ENCODE measurements at places on chromosomes 13 and 19.

- DNase-seq, result no peak
These were observed 184.8 kb downstream of the SHISA2 start for GRCh38 chr13:25867038-25867437.

DNA sequence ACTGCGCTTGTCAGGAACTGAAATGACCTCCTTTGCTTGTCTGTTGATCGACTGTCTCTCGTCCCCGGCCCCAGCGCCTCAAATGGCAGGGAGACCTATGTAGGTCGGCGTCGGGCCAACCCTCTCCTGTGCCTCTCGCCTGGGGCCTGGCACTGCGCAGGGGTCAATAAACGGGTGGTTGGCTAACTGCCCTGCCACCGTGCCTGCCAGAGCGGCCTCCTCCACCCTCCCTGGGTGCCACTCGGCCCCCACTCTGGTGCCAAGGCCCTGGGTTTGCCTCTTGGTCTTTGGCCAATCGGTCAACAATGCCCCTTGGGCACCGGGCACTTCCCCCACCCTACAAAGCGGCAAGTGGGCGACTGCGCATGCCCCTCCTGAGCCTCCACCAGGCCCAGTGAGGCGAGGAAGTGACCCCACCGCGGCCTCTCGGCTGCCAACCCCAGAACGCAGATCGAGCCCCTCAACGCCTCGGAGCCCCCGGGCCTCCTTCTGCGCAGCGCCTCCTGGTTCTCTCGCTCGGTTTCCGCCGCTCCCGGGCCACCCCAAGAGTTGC, 1.1 kb downstream of the KEAP1 start:
- DNase-seq, result peak; percentile 81

GRCh38 chr19:46618670-46619231, 6.1 kb downstream of the PTGIR start:
- DNase-seq, result peak; percentile 84

GRCh38 chr13:20566468-20566897, 474 bp upstream of the IFT88 start:
- DNase-seq, result no peak

- DNase-seq, result no peak
These were observed 13.0 kb upstream of the LCP1 start for GRCh38 chr13:46195016-46195415.

DNA sequence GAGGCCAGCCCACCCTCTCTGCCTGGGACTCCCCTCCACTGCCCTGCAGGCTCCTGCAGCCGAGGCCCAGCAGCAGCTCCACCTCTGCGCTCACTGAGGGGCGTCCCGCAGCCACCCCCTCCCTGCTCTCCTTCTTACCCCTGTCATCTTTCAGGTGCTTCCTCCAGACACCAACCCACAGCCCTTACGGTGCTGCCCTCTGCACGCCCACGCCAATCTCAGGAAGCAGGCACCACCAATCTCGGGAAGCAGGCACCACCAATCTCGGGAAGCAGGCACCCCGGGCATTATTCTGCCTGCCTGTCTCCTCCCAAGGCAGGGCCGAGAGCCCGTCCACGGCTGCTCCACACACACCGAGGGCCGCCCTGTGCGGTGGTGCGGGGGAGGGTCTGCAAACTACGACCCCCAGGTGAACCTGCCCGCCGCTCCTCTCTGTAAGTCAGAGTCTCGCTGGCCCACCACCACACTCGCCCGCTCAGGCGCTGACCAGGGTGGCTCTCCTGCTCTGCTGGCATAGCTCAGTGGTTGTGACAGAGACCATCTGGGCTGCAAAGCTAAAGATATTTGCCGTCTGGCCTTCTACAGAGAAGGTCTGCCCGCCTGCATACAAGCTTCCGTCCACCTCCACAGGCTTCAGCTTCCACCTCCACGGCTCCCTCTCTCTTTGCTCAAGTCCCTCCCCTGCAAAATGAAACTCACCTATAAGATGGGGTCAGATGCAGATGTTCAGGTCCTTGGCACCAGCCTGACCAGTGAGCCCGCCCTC, 2.9 kb downstream of the LSM7 start:
- DNase-seq, result no peak

DNA sequence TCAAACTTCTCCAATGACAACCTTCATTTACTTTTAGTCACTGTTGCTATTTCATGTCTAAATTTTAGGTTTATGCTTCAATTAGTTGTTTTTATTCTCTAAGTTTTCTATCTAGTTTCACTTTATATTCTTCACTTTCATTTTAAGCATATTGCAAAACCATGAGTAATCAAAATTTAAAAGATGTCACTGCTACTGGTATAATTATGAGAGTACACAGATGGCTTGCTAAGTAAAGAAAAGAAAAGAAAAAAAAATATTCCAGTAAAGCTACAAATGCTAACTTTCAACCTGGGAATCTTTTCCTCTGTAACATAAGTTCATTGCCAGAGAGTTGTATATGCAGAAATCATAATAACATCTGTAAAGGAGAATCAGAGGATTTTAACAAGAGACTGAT, 1624.7 kb downstream of the PCDH9 start:
- no peak for DNase-seq

DNA sequence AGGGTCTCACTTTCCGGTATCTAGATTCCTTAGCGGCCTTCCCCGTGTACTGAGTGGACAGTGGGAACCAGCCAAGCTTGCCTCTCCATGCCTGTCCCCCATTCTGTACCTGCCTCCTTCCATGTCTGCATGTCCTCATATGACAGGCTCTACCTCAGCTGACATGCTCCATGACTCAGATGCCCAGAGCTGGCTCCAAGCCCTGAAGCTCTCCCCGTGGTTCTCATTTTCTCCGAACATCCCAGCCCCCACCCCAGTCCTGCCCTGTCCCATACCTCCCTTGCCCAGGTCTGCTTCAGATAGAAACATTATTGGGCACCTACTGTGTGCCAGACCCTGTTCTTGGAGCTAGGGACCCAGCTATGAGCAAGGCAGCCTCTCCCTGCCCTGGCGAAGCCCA, 17.1 kb upstream of the SHFL start:
- DNase-seq, result no peak

GRCh38 chr19:3710265-3710812, 2.2 kb downstream of the TJP3 start:
- DNase-seq, result no peak

DNA sequence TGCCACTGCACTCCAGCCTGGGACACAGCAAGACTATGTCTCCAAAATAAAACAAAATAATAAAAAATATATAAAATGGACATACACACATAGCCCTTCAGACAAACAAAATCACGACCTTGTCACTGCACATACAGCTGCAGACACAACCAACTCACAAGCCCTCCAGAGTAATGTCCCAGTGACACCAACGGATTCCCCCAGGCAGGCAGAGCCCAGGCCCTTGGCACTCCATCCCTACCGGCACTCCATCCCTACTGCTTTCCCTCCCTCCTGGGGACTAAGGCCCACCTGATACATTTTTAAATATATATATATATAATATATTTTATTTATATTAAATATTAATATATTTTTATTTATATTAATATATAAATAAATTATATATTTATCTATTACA, 18.5 kb downstream of the ZNF101 start:
- DNase-seq, result no peak

Data from activated CD4-positive, alpha-beta T cell treated with anti-CD3 and anti-CD28 coated beads, Interleukin-2, amount 10 ng/mL, durations not matched to agents 24 days and 14 days (primary cell).